ENCODE measurements at places on chromosomes 1 and 21. TPM values are rescaled to one million over a fixed set of nuclear protein-coding genes. Genes with fewer than 3 reads are reported as not detected.

PLA2G5 gene
- total RNA-seq: not detected

GRCh38 chr1:233791721-233792120 lies 112.8 kb upstream of the SLC35F3 start:
- H3K4me3 ChIP-seq: no peak overlapping the region
- H3K27me3 ChIP-seq: peaks cover 22% of the 10 kb centered on the region
- H3K4me1 ChIP-seq: no peaks in the 10 kb centered on the region
- no peak for DNase-seq
- no peak overlapping the region for H3K27ac ChIP-seq

DNA sequence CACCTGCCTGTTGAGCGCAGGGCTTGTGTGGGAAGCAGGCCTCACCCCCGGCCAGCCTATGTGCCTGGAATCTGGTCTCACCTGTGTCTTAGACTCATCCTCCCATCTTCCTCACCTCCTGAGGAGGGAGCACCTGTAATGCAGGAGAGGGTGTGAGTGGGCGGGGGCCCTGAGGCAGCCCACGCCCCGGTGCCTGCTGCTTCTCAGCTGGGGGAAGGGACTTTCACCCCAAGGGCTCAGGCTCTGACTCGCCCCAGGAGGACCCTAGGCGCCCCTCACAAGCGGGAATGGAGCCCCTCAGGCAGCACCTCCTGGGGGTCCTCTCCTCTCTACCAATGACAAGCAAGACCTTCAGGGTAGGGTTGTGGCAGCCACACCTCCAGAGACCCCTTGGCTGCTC lies 6.7 kb upstream of the ZNF670 start:
- H3K4me1 ChIP-seq: no peaks in the 10 kb centered on the region
- peaks cover 8% of the 10 kb centered on the region for H3K27me3 ChIP-seq
- DNase-seq: no peak
- H3K36me3 ChIP-seq: peaks cover 2% of the 10 kb centered on the region
- no peak overlapping the region for H3K27ac ChIP-seq

GRCh38 chr1:223455470-223455869 lies 62.3 kb downstream of the CCDC185 start:
- no peak overlapping the region for H3K4me3 ChIP-seq
- no peaks in the 10 kb centered on the region for H3K36me3 ChIP-seq
- DNase-seq: no peak
- H3K27me3 ChIP-seq: no peaks in the 10 kb centered on the region
- H3K4me1 ChIP-seq: no peaks in the 10 kb centered on the region

DNA sequence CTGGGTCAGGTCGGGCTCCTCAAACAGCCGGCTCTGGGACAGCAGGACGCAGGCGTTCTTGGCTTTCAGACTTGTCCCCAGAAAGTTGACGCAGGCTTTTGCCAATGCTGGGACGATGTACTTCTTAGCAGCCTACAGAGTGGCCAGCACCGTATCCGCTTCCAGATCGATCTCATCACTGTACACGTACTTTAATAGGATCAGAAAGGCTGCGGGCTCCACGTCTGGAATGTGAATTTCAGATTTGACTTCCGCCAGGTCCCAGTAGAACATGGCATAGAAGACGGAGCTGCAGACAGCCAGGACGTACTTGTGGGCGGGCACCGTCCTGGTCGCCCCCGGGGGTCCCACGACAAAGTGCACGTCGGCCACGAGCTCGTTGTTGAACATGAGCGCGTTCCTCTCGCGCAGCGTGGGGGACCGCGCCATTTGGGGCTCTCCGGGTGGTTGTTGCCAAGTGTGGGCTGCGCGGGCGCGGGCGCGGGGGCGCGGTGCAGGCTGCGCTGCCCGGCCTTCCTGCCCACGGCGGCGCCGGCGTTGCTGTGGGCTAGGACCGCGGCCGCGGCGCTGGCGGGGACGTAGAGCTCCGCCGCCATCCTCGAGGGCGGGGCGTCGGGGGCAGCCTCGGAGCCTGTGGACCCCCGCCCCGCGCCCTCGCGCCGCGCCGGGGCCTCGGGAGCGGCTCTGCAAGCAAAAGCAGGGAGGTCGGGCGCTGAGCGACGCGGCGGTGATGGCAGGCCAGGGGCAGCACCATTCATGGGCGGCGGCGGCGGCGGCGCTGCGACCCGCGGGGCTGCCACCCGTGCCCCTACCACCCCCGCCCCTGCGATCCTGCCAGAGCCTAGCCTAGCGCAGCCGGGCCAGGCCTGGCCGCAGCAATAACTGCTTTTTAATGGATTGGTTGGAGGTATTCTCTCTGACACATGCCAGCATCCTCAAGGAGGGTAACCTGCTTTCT lies 10.6 kb downstream of the CNR2 start:
- H3K27me3 ChIP-seq: peaks cover 4% of the 10 kb centered on the region
- no peak overlapping the region for H3K27ac ChIP-seq
- no peak overlapping the region for H3K4me3 ChIP-seq

Data from activated naive CD4-positive, alpha-beta T cell treated with anti-CD3 and anti-CD28 coated beads for 36 hours (primary cell).